ENCODE measurements at places on chromosomes 1 and 21. TPM values are rescaled to one million over a fixed set of nuclear protein-coding genes. Genes with fewer than 3 reads are reported as not detected.

DLGAP3 gene
- total RNA-seq = 0.06 TPM

ABCA4 gene
- total RNA-seq = 0.24 TPM

UTP25 gene
- total RNA-seq = 5.7 TPM

SORT1 gene
- 35.3 TPM for total RNA-seq

CD53 gene
- total RNA-seq = not detected

SIPA1L2 gene
- total RNA-seq = not detected

- no peak overlapping the region for H3K4me3 ChIP-seq
- peaks cover 2% of the 10 kb centered on the region for H3K27me3 ChIP-seq
- no peak for DNase-seq
- no peaks in the 10 kb centered on the region for H3K36me3 ChIP-seq
- H3K4me1 ChIP-seq = no peaks in the 10 kb centered on the region
- no peak overlapping the region for H3K27ac ChIP-seq
Measured at GRCh38 chr1:54439550-54440223, 33.5 kb upstream of the SSBP3 start.

GRCh38 chr1:28845786-28846543 is 34.0 kb downstream of the OPRD1 start:
- no peaks in the 10 kb centered on the region for H3K27me3 ChIP-seq
- peaks cover 12% of the 10 kb centered on the region for H3K4me1 ChIP-seq
- 0 out of 2 replicates have a peak overlapping the region, but pooled peaks have one; percentile 20 for H3K4me3 ChIP-seq
- peak; percentile 66 for DNase-seq

DNA sequence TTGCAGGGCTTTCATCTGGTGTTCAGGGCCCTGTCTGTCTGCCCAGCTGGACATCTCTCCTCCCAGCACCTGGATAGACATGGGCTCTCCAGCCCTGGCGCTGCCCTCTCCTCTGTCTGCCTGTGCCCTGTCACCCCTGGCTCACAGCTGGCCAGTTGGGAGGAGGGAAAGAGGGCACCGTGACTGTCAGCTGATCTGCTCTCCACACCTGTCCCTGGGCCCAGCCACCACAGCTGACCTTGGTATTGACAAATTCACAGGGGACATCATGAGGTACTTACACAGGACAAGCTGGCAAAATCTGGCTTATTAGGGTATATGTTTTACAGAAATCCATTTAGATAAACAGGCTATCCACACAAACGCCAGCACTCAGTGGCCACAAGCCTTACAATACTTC is 8.3 kb downstream of the TNR start:
- no peaks in the 10 kb centered on the region for H3K36me3 ChIP-seq
- H3K4me1 ChIP-seq = no peaks in the 10 kb centered on the region
- no peak overlapping the region for H3K4me3 ChIP-seq
- H3K27ac ChIP-seq = no peak overlapping the region

- peaks cover 20% of the 10 kb centered on the region for H3K4me1 ChIP-seq
- no peaks in the 10 kb centered on the region for H3K27me3 ChIP-seq
- H3K36me3 ChIP-seq = no peaks in the 10 kb centered on the region
- DNase-seq = no peak
Measured at GRCh38 chr1:27235827-27236226, 1.4 kb downstream of the WDTC1 start.

All from HepG2 (cell line).